CD4-positive, alpha-beta T cell treated with Interleukin-12 subunit alpha and Interleukin-12 subunit beta, for 1 hour (primary cell): ENCODE measurements at places on chromosomes 4 and X.

DNA sequence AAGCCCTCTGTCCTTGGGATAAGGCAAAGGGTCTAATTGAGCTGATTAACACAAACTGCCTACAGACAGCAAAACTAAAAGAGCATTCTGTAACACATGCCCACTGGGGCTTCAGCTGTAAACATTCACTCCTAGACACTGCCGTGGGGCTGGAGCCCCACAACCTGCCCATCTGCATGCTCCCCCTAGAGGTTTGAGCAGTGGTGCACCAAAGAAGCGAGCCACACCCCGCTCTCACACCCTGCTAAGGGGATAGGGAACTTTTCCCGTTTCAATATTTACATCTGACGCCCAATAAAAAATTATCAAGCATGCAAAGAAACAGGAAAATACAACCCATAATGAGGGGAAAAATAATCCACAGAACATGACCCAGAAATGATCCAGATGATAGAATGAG, 46.9 kb upstream of the HSD17B10 start:
- DNase-seq, result peak; percentile 5

- no peak for DNase-seq
These were observed 1178.9 kb upstream of the DIAPH2 start for GRCh38 chrX:95505721-95506120.

DNA sequence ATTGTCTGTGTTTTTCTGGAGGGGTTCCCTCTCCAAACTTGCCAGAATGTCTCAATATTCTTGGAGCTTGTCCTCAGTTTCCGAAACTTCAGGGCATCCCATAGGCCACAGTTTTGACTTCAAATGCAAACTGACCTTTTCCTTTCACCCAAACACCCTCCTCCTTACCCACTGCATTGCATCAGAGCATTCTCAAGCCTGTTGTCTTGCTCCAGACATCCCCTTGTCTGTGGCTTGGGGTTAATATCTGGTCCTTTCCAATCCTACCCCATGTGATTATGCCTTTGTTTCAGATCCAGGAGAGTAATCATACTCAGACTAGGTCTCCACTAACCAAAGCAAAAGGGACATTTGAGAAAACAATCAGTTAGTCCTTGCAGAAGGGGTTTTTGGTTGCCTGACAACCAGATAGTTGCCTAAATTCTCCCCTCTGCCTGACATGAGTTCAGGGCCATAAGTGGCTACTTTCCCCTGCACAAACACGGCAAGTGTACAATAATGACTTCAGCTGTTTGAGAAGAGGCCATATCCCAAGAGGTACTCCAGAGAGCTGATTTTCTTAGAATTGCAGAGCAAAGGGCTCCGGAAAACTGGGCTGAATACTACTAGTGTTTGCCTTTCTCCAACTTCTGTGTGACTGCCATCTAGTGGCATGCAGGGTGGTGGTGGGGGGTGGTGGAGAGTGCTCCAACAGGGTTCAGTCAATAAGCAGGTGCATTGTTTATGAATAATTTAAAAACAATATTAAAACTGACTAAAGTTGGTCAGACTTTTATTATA, 130.2 kb downstream of the CHRDL1 start:
- DNase-seq, result no peak

DNA sequence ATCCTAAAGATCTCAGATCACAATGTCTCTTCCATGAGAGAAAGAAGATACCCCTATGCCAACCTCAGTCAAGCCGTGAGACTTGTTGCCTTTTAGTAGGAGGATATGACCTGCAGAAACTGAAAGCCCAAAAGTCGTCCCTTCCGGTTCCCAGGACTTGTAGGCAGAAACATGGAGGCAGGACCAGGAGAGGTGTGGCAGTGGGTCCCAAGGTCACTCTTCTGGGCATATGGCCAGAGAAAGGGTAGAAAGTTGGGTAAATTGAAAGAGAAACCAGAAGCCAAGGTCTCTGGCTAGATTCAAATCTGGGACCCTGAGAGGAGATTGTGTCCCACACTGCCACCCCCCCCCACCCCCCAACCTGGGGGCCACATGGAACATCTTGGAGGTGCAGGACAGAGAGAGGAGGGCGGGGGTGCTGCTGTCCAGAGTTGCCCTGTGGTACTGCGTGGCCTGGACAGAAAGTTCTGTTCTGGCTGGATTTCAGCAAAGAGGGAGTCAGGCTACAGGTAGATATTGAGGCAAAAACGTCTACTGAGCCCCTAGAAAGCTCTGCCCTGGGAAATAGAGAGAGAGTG, 55.4 kb downstream of the DDX3X start:
- no peak for DNase-seq

DNA sequence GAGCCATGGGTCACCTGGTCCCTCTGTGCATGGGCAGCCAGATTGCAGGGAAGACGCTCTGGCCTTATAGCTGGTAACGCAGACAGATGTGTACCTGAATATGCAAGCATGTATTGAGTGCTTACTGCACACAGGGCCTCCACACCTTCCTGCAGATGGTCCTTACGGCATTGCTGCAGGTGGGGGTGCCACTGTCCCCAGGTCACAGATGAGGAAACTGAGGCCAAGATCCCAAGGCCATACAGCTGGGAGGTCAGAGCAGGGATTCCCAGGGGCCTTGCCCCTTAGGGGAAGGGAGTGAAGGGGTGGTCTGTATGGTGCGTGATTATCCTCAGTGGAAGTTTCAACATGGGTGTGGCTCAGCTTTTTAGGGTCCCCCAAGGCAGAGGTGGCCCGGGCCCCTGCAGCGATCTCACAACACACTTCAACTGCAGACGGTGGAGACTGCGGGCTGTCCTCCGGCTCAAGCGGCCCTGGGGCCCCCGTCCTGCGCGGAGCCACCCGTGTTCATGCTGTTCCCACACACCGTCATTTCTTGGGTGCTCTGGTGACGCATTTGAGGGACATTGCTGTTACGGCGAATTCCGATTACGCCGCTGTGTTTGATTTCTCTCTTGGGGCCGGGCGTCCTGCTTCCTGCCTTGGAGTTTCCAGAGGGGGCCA, 8.1 kb downstream of the DOK7 start:
- DNase-seq, result no peak

DNA sequence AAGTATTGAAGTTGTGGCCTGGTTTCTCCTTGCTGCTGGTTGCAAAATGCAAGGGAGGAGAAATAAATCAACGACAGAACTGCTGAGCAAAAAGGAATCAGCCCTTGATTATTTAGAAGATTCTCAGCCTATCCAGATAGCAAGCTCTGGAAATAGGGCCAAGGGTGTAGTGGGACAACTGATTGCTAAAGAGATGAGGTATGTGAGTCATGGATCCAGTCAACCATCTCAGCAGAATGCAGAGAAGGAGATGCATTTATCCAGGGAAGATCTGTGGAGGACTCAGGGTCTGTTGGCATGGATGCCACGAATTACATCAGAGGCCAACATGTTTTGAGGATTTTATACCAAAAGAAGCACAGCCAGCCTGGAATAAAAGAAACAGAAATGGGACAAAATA, 36.7 kb downstream of the FOXR2 start:
- DNase-seq, result no peak

- no peak for DNase-seq
These were observed 163.6 kb upstream of the FAT1 start for GRCh38 chr4:186887291-186887700.

GRCh38 chrX:85573801-85574200, 194.3 kb upstream of the POF1B start:
- no peak for DNase-seq

DNA sequence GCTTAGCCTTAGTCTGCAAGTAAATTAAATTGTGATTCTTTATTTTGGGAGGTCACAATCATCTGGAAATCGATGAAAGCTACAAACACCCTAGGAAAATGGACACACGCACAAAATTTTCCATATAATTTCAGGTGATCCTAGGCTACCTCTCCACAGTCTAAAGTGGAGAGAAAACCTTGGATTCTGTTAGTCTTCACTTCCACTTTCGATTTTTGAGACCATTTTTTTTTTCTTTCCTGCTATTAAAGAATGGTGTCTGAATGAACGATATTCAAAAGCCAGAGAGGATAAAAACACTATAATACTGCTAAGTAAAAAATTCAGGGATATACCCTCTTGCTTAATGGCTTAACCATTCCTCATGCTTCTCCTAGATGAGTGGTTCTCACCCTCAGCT, 1.7 kb downstream of the FBXL5 start:
- DNase-seq, result no peak

- DNase-seq, result no peak
These were observed 56.4 kb downstream of the PHKA2 start for GRCh38 chrX:18927558-18927957.

- DNase-seq, result no peak
These were observed at the start of gene DCX for GRCh38 chrX:111411983-111412382. Gene DCX (minus strand): TSS chrX:111412192. CDS start chrX:111410398, 1,794 bp downstream.

DNA sequence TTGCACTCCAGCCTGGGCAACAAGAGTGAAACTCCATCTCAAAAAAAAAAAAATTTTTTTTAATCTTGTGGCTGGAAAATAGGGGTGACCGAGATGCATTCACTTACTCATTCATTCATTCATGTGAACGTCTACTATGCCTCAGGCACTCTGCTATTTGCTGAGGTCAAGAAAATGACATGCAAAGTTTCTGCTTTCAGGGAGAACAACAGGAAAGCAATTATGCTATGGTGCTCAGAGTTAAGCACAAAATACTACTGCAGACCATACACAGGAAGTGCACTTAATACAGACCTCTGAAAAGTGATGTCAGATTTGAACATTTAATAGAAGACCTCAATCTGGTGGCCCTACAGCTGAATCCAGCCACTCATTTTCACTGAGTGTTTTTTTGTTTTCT, 59.6 kb upstream of the DUSP21 start:
- no peak for DNase-seq

GRCh38 chr4:174517502-174518445, 4.5 kb downstream of the HPGD start:
- DNase-seq, result no peak

DNA sequence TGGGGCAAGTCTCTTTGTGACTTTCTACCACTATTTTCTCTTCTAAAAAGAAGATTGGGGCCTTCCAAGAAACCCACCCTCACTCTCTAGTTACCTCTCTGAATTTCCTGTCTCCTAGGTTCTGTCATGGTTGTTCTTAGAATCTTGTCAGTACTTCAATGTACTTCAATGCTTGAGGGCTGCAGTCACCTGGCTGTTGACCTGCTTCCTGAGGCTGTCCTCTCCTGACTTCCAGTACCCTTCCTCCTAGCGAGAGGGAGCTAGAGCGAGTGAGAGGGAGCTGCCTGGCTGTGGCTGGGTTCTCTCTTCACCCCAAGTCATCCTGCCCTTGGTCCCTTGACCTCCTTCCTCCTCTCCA, 17.7 kb downstream of the CD99L2 start:
- DNase-seq, result no peak

DNA sequence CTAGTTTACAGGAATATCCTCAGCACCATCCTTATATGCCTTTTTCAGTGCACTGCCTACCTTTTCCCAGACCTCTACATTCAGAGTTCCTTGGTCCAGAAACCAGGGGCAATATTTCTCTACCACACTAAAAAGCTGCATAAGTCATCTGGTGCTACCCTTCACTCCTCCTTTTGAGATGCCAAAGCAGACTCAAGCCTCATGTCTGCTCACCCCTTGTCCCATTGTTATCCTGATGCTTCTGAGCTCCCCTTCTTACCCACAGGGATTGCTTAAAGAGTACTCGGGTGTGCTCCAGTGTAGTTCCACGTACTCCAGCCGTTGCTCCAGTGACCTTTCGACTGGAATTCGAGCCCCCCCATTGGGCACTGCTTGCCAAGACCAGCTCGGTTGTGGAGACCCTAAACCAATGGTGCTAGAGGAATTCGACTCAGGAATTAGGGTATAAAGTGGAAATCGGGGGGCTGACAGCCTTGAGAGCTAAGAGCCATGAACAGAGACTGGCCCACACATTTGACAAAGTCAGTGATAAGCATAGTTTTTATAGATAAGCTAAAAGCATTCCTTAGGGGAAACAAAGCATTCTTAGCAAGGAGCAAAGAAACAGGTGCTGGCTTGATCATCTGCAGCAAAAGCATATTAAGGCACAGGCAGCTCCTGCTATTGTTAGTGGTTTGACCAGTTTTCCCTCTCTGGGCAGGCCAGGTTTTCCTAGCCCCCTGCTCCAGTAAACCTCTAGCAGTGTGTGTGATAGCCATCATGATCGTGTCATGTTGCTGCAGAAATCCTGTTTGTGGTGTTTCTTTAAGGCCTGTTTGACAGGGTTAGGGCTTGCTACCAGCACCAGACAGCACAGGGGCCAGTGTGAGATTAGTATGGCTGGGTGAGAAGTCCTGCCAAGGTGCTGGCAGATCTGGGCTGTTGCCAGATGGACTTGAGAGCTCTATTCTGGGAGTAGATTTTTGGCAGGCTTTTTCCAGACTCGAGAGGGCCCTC, 57.5 kb upstream of the WDR1 start:
- no peak for DNase-seq

- DNase-seq, result no peak
These were observed 64.8 kb downstream of the FNIP2 start for GRCh38 chr4:158833602-158834001.

DNA sequence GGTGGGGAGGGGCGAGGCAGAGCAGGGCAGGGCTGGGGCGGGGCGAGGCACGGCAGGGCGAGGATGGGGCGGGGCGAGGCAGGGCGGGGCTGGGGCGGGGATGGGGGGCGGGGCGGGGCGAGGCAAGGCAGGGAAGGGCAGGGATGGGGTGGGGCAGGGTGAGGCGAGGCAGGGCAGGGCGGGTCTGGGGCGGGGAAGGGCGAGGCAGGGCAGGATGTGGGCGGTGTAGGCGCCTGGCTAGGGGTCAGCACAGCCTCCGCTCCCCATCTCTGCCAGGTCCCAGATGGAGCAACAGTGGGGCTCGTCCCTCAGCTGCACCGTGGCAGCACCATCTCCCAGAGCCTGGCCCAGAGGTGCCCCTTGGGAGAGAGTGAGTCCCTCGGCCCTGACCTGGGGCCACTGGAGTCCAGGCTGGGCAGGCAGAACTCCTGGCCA, 4.2 kb upstream of the SRPK3 start:
- no peak for DNase-seq

DNA sequence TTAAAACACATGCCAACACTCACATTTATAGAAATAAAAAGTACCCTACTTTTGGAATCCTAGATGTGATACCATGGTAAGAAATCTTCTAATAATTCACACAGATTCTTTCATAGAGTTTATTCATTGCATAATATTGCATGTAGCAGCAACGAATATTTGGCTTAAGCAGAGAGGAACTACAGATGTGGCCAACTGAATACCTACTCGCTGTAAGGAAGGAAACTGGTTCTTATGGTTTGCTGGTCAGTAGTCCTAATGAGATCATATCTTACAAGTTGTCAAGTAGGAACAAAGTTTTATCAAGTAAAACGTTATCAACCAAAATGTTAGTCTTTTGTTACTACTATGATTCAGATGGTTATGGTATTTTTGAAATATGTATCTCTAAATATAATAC, 996.1 kb downstream of the PDHA2 start:
- DNase-seq, result no peak

- DNase-seq, result no peak
These were observed 188.8 kb upstream of the NOCT start for GRCh38 chr4:138826754-138827153.
